ENCODE measurements at places on chromosomes 3 and 15.

GRCh38 chr3:46542344-46542743, 23.8 kb downstream of the LRRC2 start:
- DNase-seq, result no peak

DNA sequence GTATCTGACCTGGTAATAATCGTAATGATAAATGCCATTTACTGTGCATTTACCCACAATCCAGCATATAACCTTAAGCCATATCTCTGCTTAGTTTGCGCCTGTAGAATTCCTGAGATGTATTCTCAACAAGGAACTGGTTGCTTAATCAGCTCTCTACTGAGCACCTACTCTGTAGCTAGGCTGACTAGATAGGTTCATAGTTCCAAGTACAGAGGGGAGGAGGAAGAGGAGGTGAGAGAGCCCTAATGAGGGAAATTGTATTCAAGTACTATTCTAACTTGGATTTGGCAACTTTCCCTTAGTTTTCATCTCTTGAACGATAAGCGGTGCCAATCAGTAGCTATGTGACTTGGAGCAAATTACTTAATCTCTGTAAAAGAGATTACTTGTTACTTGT, 5.6 kb upstream of the AKAP13 start:
- DNase-seq, result no peak

DNA sequence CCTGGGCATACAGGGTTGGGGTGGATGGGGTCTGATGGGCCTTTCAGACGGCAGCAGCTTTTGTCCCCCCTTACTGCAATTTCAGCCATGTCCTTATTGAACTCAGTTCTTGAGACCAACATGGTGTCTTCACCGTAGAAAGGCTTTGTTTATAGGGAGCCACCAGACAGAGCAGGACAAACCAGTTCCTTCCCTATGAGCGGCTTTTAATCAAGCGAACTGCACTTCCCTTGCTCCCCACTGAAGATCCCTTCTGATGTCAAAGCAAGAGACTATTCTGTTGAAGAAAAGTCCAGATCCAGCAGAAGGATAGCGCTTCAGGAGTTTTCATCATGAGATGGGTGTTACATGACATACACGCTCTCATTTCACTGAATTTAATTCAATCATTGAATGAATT, 100.4 kb downstream of the CD47 start:
- no peak for DNase-seq

- DNase-seq, result no peak
Observed at GRCh38 chr3:57389271-57389670, 96.8 kb upstream of the ASB14 start.

- DNase-seq, result no peak
Observed at GRCh38 chr3:55629432-55629831, 142.3 kb upstream of the WNT5A start.

DNA sequence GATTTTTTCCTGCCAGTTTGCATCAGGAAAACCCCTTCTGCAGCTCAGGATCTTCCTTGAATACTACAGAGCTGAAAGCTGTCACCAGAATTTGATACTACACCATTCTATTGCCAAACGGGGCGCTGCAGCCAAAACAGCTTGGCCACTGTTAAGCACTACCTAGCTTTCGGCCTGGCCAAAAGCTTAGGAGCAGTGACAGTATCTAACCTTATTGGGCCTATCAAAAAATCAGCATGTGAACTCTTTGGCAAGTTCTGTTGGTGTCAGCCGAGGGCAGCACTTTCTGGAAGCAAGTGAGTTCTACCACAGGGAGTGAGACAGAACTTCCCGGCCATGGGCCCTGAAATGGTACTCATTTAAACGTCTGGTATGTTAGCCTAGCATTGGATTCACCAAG, 16.1 kb upstream of the GYG1 start:
- no peak for DNase-seq

- DNase-seq, result no peak
Observed at GRCh38 chr3:54344601-54345231, 222.4 kb downstream of the CACNA2D3 start.

GRCh38 chr3:4766716-4767499, 212.3 kb upstream of the BHLHE40 start:
- no peak for DNase-seq

DNA sequence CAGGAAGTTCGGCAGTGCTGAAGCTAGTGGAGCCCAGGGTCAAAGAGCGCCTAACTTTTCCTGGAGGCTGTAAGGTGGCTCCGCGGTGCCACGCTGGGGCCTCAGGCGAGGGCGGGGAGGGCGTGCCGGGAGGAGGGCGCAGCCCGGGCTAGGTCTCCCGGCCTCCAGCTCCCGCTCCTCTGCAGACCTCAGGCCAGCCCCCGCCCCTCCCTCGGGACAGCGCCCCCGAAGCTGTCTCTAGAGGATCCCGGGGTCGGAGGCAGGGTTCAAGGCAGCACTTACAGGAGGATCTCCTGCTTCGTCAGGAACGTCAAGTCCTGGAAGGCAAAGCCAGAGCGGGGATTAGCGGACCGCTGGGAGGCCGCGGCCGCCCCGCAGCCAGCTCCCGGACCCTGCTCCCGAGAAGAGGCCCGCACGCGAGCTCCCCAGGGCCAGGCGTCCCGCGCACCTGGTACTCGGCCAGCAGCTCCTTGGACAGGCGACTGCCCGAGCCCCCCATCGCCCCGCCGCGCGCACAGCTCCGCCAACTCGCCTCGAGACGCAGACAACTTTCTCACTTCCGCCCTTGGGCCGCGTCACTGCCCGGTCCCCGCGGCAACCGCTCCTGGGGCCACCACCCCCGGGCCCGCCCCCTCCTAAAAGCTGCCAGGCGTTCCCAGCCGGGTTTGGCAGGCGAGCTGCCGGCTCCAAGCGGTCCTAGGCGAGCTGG, at the start of gene CIB1:
Gene CIB1, minus strand, starts transcription at position 555 of the 709 bp plus-strand sequence. Its CDS starts 56 bp downstream, at position 499.
- DNase-seq, result peak; percentile 99

GRCh38 chr15:88658972-88659931, 20.4 kb downstream of the ISG20 start:
- DNase-seq, result no peak

GRCh38 chr3:123791417-123791816, 92.7 kb downstream of the MYLK start:
- no peak for DNase-seq

DNA sequence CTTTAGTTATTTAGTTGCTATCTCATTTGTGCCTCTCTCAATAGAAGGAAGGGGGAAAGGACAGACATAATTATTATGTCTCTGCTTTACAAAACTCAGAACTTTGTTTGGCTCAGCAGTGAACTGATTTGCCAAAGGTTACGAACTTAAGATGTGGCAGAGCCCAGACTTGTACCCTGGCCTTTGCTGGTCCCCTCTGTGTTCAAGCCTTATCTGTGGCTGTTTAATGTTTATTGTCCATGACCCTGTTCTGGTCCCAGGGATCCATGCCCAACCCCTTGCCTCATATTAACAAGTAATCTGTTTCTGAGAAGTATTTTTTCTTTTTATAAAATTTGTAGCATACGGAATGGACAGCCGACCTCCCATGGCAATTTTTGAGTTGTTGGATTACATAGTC, 10.7 kb downstream of the SNAPC5 start:
- no peak for DNase-seq

- peak; percentile 42 for DNase-seq
Observed at GRCh38 chr3:186965141-186965879, 35.0 kb downstream of the ST6GAL1 start.

DNA sequence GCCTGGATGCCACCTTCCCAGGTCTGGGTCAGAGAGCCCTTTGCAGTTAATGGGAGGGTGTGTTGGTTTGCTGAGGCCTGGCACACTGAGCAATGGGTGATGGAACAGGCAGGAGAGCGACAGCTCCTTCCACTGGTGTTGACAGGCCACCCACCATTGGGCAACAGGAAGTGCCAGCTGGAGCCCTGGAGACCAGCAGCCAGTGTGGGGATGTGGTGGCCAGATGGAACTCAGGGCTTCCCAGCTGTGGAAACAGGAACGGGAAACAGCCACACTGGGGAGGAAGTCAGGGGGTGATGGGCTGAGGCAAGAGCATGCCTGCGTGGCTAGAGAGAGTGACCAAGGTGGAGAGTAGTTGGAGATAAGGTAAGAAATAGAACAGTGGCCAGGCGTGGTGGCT, 9.3 kb downstream of the PSTPIP1 start:
- DNase-seq, result no peak

DNA sequence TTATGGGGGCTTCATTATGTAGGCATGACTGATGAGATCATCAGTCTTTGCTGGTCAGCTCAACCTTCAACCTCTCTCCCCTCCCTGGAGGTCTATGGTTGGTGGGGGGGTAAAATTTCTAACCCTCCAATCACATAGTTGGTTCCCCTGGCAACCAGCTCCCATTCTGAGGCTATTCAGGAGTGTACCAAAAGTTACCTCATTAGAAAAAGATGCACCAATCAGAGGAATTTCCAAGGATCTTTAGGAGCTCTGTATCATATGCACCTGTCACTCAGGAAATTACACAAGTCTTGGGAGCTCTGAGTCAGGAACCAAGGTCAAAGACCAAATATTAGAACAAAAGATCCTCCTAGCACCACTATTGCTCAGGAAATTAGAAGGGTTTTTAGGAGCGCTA, 21.4 kb upstream of the LEO1 start:
- no peak for DNase-seq

DNA sequence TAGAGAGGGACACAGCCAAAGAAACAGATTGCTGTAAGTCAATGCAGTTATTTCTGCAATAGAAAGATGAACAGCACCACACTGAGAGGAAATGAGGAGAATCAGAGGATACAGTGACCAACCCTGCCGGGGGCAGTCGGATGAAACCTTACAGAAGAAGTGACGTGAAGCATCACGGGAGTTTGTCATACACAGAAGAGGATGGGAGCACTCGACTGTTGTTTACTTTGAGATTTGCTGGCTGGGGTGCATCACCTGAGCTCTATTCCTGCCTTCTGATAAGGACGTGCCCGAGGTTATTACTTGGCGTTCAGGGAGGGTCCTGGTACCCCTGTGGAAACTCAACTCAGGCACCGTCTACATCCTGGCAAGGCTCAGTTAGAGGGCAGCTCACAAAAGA, 45.4 kb downstream of the MAGEF1 start:
- no peak for DNase-seq

- DNase-seq, result no peak
Observed at GRCh38 chr3:107063351-107063750, 313.9 kb upstream of the CCDC54 start.

DNA sequence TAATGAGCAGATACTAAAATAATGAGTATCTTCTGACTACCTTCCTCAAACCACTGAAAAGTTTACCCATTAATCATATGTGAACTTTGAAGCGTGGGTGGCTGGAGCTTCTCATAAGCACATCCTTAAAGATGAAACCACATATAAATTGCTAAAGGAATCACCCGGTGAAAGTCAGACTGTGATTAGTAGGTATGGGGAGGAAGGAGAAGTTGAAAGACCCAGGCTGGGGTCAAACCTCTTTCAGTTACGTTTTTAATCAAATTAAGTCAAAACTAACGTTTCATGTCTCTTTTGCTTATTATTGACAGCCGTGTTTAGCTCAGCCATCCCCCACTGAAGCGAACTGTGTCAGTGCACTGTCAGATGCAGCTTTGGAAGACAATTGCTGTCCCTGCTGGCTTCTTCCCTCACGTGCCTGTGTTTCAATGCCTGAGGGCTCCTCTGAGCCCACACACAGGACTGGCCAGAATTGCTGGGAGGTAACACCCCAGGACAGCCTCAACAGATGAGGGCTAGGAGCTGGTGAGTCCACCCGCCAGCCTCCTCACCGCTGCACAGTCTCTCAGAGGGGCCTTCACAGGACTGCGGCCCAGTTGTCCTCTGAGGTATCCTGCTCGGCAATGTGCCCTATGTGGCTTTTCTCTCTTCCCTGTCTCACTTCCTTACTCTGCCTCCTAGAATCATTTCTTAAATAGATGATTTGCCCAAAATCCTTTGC, 29.3 kb upstream of the SH3BP5 start:
- peak; percentile 83 for DNase-seq

DNA sequence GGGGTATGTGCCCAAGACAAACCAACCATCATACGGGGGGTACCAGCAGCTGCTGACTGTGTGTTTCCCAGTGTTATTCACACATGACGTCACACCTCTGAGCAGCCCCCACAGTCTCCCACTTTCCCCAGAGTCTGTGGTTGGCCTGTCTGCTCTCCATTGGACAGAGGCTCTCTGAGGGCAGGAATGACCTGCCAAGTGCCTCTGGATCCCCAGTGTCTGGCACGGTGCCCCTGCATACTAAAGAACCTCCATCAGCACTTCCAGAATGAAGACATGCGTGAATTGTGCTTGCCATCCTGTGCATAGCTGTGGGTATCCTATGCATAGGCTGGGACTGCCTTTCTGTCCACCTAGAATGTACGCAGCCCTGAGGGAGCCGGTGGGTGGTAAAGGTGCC, 3.5 kb upstream of the CCDC9B start:
- no peak for DNase-seq

DNA sequence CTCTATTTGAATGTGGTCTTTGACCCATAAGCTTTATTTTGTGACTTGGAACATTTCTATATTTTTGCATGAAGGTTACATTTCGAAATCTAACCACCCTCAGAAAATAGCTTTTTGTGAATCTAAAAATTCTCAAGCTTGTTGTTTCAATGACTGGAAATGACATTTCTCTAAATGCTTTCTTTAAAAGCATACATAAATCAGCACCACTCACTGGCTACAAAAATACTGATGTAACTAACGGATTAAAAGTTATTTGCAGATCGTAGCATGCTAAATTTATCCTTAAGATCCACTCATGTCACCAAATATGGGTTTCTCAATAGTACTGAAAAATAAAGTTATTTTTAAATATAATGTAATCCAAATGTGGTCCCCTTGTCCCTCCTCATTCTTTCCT, 55.2 kb upstream of the ACAN start:
- DNase-seq, result no peak

DNA sequence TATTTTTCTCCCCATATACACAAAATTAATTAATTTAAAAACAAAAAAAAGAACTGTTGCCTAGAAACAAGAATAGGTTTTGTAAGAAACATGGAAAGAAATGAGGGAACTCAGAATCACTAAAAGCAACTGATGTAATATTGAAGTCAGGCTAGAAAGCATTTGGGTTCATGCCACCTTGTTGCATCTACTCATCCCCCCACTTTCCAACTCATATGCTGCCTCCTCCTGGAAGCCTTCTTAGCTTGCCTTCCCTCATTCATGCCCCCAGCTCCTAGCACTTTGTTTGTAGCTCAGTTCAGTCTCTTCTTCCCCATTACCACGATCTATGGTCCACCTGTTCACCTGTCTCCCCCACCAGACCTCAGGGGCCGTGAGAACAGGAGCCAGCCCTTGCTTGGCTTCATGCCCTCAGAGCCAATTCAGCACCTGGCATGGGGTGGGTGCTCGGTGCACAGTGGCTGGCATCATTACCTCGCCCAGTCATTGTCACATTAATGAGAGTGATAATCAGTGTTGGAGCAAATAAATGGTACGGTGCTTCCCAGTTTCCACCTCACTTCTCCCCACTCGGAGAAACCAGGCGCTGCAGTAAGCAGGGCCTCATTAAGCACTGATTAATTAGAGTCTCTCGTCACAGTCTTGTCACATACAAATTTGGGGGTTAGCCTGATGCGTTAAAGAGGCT, 62.4 kb upstream of the SLC6A1 start:
- no peak for DNase-seq

GRCh38 chr3:115086344-115086743, 60.7 kb downstream of the ZBTB20 start:
- DNase-seq, result no peak

- DNase-seq, result no peak
Observed at GRCh38 chr15:83327041-83327440, 42.6 kb upstream of the BNC1 start.

Measured in GM10248 (cell line).